ENCODE measurements at places on chromosomes 7 and 10.

DNA sequence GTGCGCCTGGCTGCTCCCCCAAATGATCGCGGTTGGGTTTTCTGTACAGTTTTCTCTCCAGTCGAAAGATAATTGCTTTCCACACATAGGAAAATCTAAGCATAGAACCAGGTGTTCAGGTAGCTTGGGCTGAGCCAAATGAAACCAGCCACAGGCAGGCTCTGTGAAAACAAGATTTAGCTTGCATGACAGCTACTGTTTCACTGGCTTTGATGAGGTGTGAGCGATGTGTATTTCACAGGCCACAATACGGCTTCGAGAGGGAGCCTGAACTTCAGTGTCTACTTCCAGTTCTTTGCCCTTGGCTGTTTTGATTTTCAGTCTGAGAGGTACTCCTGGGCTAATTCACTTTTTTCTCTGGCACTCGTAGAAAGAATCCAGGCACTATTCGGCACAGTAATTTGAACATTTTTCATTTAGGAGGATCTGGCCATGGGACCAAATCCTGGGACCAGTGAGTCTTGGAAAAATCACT lies 110.5 kb downstream of the JCAD start:
- DNase-seq, result no peak

DNA sequence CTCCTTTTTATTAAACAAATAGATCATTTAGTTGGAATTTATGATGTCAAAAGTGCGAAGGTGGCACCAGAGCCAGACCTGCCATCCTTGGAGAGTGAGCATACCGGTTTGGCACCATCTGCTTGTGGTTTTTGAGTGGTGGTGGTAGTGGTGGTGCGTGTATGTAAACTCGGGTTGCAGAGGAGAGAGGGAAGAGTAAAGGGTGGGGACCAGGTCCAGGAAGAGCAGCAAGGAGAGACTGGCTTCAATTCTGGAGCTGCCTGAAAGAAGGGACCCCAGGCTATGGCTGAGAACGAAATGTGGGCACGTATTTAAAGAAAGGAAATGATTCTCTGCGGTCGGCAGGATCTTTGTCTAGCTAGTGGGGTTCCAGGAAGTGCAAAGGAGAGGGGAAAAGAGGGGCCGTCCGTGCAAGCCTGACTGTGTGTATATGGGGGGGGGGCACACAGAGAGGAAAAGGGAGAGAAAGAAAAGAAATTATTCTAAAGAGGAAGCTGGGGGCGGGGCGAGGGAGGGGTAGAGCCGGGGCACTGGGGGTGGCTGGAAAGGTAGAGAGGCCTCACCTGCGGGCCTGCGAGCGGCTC lies 448 bp upstream of the GOLGA7B start:
- DNase-seq, result no peak

- no peak for DNase-seq
Observed at GRCh38 chr7:111459065-111459756, 103.1 kb downstream of the IMMP2L start.

DNA sequence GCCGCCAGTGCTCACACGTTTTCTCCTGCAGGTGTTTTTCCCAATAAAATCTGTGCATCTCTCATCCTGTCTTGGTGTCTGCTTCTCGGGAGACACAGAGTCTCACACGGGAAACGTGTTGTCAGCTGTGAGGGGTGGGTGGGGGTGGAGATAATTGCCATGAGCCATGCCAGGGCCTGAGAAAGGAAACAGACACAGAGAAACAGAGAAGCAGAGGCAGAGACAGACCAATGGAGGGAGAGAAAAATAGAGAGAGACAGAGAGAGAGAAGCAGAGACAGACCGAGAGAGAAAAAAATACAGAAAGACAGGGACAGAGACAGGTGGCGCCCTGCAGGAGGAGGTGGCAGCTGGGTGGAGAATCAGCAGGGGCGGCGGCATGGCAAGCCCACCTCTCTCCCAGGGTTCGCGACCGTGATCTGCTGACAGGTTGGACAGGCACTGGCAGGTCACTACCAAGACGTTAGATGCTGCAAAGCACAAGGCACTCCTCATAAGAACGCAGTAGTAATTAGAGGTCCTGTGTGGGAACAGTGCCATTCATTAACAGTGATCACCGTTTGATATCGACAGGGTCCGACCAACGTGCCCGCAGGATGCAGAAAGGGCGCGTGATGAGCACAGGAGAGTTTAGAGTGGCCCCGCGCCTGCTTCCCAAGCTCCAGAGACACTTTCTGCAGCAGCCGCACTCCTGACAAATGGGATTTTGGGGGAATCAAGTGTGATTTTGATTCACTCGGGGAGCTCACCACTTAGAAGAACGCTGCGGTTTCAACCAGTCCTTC lies 70.5 kb upstream of the INSIG1 start:
- no peak for DNase-seq

- DNase-seq, result no peak
Observed at GRCh38 chr7:106566196-106566595, 94.8 kb downstream of the CCDC71L start.

DNA sequence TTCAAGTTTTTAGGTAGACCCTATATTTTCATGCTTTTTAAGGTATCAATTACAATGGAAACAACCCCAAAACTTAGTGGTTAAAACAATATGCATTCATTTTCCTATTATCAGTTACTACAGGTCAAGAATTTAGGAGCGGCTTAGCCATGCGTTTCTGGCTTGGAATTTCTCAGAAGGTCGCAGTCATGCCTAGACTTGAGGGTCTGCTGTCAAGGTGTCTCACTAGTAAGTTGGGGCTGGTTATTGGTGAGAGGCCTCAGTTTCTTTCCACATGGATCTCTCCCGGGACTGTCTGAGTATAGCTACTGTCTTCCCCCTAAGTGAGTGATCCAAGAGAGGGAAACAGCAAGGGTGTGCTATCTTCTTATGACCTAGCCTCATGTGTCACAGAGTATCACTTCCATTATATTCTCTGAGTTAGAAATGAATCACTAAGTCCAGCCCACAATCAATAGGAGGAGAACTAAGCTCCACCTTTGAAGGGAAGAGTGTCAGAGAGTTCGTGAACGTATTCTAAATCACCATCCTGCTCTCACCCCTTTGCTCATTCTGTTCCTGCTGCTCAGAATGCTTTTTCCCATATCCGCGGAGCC lies 80.5 kb downstream of the RTKN2 start:
- no peak for DNase-seq

- no peak for DNase-seq
Observed at GRCh38 chr10:43585046-43585445, 10.6 kb upstream of the ZNF239 start.

- no peak for DNase-seq
Observed at GRCh38 chr7:80145780-80146422, 11.3 kb downstream of the GNAI1 start.

GRCh38 chr10:11204351-11204942 lies 186.8 kb downstream of the CELF2 start:
- DNase-seq, result no peak

GRCh38 chr10:127398140-127398970 lies 150.8 kb upstream of the NPS start:
- DNase-seq, result no peak

GRCh38 chr10:120689777-120690529 lies 161.2 kb upstream of the WDR11 start:
- DNase-seq, result no peak

- DNase-seq, result no peak
Observed at GRCh38 chr10:132269266-132270230, 38.2 kb downstream of the STK32C start.

DNA sequence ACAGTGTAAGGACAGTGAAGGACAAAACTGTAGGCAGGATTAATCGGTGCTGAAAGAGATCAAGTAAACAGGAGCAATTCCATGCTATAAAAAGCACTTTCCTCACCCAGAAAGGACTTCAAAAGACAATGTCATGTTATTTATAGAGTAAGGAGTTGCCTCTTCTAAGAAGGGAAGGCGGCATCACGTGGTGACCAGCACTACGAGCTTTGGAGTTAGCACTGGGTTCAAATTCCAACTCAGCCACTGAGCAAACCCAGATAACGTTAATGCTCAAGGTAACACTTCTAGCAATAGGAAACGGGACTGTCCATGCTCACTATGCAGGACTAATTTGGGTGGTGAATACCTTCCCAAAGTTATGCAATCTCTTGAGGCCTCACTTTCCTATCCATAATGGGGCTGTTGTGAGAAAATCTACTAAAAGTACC lies 715 bp upstream of the PANK1 start:
- DNase-seq, result no peak

DNA sequence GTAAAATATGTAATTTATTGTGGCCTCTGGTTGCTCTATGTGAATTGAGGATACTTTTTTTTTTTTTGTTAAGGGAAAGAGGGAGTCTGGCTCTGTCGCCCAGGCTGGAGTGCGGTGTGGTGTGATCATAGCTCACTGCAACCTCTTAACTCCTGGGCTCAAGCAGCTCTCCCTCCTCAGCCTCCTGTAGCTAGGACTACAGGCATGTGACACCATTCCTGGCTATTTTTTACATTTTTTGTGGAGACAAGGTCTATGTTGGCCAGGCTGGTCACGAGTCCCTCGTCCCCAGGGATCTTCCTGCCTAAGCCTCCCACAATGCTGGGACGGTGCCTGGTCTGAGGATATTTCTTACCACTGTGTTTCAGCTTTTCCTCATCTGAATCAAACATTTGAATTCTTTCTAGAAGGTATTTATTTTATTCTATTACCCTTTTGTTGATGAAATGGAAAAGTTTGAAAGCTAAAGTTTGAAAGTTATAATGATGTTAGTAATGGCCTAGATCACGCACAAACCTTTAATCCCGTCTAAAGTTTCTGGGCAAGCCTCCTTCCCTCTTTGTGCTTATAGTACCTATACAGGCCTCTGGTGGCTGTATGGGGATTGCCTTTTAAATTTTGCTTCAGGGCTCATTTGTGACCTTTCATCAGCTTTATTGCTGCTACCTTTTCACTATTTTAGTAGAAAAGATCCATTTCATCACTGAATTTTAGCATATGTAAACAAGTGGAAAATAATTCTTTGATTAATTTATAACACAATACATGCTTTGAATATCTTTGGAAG lies 2.0 kb downstream of the IFRD1 start:
- no peak for DNase-seq

DNA sequence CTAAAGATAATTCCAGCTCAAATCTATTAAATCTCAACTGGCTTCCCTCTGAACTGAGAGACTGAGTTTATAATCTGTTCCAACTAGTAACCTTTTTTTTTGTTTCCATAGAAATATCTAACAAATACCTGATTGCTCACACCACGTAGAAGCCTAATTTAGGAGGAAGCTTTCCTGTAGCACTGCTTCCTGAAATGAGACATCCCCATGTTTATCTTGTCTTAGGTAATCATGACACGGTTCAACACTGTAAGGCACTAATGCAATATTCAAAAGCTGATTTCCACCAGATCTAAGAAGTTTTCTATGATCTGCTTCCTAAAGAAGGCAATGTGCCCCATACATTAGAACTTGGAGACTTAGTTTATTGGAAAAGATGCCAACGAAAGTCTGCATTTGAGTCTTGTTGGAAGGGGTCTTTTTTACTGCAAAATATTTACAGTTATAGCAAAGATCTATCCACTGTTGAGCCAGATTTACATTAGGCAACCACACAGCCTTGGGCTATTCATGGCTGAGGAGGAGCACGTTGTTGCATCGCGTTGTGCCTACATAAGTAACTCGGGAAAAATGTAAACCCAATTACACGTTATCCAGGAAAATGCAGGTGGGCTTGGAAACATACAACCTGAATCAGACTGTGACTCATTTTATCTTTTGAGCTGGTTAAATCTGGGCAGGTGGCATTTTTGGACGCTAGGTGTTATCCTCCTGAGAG lies 66.3 kb downstream of the VIPR2 start:
- DNase-seq, result no peak

DNA sequence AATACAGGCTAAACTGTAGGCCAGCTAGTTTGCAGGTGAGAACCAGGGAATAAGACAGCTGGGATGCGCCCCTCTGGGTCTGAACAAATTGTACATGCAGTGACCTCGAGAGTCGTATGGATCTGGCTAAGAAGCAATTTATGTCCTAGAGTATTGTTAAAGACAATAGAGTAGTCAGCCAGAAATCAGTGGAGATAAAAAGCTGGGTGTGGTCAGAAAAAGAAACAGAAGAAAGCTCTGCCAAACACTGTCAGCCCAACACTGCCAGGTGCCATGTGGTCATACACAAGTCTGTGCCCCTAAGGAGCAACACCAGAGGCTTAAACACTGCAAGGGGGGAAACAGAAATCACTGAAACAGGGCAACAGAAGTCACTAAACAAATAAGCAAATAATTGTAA lies 62.2 kb downstream of the CNOT4 start:
- DNase-seq, result no peak

DNA sequence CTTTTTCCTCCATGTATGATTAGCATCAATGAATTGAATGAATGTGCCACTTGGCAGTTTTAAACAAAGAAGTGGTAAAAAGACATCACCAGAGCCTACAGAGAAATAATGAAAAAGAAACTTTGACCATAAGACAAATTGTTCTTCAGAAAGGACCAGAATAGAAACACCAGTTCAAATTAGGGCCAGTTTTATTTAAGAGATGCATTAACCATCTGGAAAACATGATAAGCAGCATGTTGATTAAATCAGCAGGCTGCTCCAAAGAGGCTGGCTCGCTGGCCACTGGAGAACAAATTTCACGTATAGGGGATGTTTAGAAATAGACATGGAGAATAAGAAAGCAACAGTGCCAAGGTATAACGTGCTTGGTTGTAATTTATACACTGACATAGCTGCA lies 242.3 kb upstream of the AOAH start:
- DNase-seq, result no peak

GRCh38 chr10:35387768-35388167 lies 51.5 kb downstream of the CCNY start:
- DNase-seq, result no peak

DNA sequence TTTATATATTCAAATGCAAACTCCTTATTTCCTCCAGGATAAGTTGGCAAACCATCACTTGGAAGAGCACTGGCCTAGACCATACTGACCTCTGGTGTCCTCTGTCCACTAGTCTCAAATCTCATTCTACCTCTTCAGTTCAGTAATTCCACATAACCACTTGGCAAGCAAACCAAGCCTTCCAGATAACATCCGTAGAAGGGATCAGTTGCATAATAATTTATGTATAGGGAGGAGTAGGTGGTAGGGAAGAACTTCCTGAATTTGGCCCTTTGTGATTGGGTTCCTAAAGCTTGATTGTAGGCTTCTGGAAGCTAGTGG lies 55.0 kb downstream of the WAC start:
- no peak for DNase-seq

GRCh38 chr7:54781134-54781920 lies 22.3 kb upstream of the SEC61G start:
- no peak for DNase-seq

- peak; percentile 65 for DNase-seq
Observed at GRCh38 chr7:27104341-27105058, 2.0 kb upstream of the HOXA2 start.

GRCh38 chr10:109427411-109427810 lies 495.9 kb downstream of the XPNPEP1 start:
- DNase-seq, result no peak

- no peak for DNase-seq
Observed at GRCh38 chr10:88004451-88004850, 141.0 kb downstream of the PTEN start.

DNA sequence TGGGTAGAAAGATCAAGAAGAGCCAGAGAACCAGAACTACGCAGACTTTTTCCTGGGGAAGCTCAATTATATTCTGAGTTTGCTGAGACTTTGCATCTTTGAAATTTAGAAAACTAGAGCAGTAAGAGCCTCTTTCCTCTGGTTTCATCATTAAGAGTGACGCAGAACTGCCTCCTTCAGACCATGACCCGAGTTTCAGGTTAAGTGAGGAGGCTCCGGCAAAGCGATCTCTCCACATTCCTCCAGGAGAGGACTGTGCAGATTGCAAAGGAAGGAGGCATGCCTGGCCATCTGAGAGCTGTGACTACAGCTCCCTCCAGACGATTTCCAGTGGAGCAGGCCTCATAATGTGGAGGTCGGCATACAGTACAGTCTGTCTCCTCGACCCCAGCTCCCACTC lies 115.8 kb upstream of the LANCL2 start:
- DNase-seq, result no peak

- DNase-seq, result no peak
Observed at GRCh38 chr10:116866987-116867595, 17.8 kb downstream of the ENO4 start.

Data from left renal pelvis (tissue), 4 donors.